G401 (cell line): ENCODE measurements at places on chromosomes 12 and 14. TPM values are rescaled to one million over a fixed set of nuclear protein-coding genes. Genes with fewer than 3 reads are reported as not detected.

DNA sequence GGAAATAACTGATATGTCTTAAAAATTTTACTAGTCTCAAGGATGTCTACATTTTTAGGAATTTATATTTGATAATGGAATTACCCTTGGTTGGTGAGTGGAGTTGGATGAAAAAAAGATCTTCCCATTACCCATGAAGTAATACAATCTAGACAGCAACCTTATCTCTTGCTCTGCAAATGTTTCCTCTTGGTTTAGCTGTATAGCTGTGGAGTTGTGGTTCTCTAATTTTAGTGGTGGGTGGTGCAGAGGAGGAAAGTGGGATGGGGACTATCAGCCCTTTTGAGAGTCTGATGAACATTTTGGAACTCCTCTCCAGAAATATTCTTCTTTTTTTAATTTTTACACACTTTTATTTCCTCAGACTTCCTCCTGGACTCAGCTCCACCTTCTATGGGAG lies 17.1 kb downstream of the SPX start:
- DNase-seq, result no peak

Gene NRXN3
- total RNA-seq, result not detected in 2 replicates

Gene SIX1
- total RNA-seq, result 0.31 and 0.58 TPM in 2 replicates

- no peak for DNase-seq
Measured at GRCh38 chr14:30551460-30551859, 7.5 kb upstream of the G2E3 start.
